Small intestine (tissue), 16 donors: ENCODE measurements at places on chromosomes 16 and 17.
A peak's percentile ranks its signal among the peaks of the same experiment; 100 is the strongest.

DNA sequence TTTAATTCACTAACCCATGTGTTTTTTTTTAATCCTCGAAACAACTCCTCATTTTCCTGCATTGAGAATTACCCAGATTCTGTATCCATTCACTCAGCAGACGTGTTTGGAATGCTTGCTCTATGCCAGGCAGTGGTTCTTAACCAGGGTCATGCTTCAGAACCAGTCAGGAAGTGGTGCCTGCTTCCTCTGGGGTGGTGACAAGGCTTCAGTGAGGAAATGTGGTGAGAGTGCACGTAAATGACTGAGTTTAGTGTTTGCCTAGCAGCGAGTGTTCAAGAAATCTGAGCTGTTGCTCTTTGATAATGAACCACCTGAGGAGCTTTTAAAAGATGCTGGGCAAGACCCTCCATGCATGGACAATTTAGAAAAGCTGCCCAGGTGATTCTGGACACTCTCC is 9.9 kb downstream of the ZFP90 start:
- DNase-seq: no peak

DNA sequence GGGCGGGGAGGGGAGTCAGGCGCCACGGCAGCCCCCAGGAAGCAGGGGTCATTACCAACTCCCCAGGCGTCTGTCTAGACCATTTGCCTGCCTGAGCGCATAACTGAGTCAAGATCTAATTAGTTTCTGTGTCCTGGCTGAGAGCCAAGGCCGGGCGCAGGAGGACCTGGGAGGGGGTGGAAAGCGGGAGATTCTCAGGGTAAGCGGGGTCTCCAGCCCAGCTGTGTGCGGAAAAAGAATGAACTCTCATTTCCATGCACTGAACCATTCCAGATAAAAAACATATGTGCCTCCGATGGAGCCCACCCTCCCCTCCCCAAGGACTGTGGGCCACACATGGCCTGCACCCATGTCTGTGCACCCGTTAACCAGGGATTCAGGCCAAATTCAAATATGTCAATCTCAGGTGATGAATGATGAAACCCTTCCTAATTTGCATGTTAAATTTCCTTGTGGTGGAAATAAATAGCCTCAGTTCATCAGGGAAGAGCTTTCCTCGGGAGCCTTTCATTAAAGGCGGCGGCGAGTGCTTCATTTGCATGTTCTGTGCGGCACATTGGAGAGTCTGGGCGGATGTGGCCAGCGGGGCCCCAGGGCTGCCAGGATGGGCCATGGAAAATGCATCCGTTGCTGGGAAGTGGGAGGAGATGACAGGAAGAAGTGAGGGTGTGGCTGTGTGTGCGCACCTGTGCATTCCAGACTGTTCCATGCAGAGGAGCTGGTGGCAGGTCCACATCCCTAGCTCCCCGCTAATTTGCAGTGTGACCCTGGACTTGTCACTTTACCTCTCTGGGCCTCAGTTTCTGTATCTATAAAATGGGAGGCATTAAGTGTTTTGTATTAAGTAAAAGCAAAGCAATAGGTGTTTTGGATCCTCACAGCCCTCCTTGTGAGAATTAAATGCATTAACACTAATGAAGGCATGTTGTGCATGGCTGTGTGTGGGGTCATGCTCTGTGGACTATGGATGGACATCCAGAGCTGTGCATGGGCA is 151.1 kb downstream of the SDK2 start:
- DNase-seq: peak; percentile 19

GRCh38 chr17:14779241-14779640 is 478.4 kb downstream of the HS3ST3B1 start:
- no peak for DNase-seq

- no peak for DNase-seq
Observed at GRCh38 chr17:67606896-67607604, 110.7 kb upstream of the NOL11 start.

DNA sequence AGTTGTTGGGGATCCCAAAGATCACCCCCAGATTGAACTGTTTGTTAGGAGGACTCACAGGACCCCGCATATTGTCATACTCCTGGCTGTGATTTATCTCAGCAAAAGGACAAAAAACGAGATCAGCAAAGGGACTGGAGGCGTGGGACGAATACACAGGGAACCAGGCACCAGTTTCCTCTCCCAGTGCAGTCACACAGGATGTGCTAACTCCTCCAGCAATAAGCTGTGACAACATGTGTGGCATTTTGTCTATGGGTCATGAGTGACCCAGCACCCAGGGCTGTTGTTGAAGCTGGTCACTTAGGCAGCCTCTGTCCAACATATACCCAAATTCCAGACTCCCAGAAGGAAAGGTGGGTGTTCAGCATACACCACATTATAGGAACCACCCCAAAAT is 60.9 kb downstream of the CPPED1 start:
- no peak for DNase-seq
